ENCODE measurements at places on chromosomes 6 and 20.

GRCh38 chr6:18154507-18155149 is at the start of gene TPMT:
Gene TPMT, minus strand, starts transcription at chr6:18155077. Its CDS starts 5,950 bp downstream, at chr6:18149127.
- DNase-seq: peak; percentile 38

GRCh38 chr6:35047265-35048011 is 93.7 kb downstream of the TCP11 start:
- DNase-seq: peak; percentile 85

- DNase-seq: no peak
Measured at GRCh38 chr20:63533388-63533787, 3.8 kb downstream of the PTK6 start.

DNA sequence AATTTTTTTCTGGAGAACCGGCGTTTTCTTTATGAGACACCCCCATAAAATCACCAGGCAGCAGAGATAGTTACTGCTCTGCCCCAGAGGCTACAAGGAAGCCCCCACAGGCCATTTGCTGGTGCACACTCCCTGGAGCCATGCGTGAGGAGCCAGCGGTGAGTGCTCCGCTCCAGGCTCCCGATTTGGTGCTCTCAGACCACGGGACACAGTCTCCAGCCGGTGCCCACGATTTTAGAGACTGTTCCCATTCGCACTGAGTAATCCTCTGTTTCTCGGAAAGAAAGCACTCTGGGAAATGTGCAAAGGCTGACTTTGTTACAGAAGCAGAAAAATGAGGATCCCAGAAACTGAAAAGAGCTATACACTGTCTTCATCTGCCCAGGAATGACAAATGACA is 104.9 kb downstream of the RNASET2 start:
- no peak for DNase-seq

DNA sequence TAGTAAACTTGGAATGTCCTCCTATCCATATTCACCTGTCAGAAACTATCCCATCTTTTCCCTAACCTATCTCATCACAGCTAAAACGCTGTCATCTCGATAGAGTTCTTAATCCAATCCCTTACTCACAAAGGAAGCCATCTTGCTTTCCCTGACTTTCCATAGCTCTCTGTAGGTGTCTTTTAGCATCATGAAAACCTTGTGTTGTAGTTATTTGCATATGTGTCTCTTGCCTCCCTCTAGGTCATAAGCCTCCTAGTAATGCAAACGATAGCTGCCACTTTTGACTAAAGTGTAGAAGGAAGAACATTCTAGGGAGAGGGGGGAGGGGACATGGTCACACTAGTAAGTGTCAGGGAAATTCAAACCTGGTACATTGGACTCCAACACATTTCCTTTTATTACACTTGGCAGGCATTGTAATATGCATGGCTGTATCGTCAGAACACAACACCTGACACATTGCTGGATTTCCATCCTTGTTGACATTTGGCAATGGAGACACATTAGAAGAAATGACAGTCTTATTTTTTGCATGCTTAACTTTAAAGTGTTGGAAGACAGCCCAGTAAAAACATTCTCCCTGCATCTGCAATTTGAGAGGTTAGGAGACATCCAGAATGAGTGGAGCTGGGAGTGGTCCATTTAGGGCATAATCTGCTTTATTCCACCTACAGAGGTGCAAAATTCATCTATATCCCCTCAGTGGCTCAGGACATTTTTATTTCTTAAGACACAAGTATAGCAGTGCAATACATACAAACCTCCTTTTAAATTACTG is 283.4 kb downstream of the HAO1 start:
- DNase-seq: no peak

GRCh38 chr20:46350986-46351267 is 42.6 kb upstream of the CDH22 start:
- no peak for DNase-seq

DNA sequence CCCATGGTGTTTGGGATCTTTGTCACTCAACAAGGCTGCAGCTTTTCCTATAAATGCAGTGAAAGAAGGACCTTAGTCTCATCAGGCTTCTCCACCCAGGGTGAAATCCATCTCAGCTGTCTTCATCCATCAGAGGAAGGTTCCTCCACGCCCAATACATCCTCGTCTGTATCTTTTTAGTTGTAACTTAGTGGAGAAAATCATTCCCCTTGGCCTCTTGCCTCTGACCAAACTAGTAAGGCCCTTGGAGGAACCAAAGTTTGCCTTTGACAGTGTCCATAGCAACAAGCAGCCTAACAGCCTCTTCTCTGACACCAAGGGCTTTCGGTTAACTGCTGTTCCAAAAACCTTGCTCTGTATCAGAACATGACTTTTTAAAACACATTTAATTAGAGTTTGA is 230.3 kb upstream of the ECI2 start:
- no peak for DNase-seq

GRCh38 chr20:1177680-1178079 is 7.1 kb downstream of the TMEM74B start:
- DNase-seq: no peak
